ENCODE measurements at places on chromosomes 1 and 21. TPM values are rescaled to one million over a fixed set of nuclear protein-coding genes. Genes with fewer than 3 reads are reported as not detected.

The GPR157 gene
- total RNA-seq: 6.5 TPM

The THEM5 gene
- not detected for total RNA-seq

The GSTM3 gene
- 105 TPM for total RNA-seq

The EPB41 gene
- total RNA-seq: 29.5 TPM

The ARHGAP30 gene
- total RNA-seq: 10.1 TPM

The SPSB1 gene
- total RNA-seq: 9.6 TPM

The CYP4B1 gene
- total RNA-seq: 2.2 TPM

The CCDC190 gene
- total RNA-seq: not detected

The PLPPR5 gene
- not detected for total RNA-seq

The NUAK2 gene
- total RNA-seq: 9.9 TPM

The PRXL2B gene
- total RNA-seq: 16.9 TPM

The NR0B2 gene
- 15.1 TPM for total RNA-seq
